CD14-positive monocyte (primary cell): ENCODE measurements at places on chromosomes 4 and X.

GRCh38 chr4:146346276-146346675, 131.9 kb downstream of the REELD1 start:
- no peak for DNase-seq

DNA sequence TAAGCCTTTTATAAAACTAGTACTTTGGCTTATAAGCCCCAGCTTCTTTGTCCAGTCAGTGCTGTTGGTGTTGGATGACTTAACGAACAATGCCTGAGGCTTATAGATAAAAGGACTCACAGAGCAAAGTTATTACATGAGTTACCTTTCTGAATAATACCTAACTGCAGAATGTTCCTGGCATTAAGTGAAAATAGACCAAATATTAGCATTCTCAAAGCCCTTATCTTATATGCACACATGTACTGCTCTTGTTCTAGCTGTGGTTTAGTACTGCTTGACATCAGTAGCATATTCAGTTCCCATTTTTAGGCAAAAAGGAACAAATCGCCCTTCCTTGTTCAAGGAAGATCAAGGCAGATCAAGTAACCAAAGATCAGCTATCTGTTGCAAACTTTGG, 131.6 kb downstream of the ZNF330 start:
- DNase-seq, result no peak

DNA sequence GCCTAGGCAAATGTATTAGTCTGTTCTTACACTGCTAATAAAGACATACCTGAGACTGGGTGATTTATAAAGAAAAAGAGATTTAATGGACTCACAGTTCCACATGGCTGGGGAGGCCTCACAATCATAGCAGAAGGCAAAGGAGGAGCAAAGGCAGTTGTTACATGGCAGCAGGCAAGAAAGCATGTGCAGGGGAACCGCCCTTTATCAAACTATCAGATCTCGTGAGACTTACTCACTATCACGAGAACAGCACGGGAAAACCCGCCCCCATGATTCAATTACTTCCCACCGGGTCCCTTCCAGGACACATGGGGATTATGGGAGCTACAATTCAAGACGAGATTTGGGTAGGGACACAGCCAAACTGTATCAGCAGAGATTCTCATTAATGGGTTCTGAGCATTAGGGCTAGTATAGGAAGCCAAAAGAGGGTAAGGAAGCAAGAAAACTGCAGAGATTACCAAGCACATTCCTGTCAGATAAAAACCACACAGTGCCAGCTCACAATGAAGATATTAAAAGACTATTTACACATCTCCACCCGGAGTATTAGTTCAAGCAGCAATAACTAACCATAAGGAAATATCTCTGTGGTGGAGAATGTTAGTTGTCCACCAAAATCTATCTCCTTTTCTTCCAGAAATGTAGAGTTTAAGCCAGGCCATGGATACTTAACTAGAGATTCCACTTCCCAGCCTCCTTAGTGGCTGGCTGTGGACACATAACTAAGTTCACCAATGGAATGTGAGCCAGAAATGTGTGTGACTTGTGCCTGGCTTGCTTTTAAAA, 61.2 kb upstream of the HOPX start:
- DNase-seq, result no peak

- DNase-seq, result no peak
These were observed 49.0 kb upstream of the ZNF157 start for GRCh38 chrX:47321386-47321785.

DNA sequence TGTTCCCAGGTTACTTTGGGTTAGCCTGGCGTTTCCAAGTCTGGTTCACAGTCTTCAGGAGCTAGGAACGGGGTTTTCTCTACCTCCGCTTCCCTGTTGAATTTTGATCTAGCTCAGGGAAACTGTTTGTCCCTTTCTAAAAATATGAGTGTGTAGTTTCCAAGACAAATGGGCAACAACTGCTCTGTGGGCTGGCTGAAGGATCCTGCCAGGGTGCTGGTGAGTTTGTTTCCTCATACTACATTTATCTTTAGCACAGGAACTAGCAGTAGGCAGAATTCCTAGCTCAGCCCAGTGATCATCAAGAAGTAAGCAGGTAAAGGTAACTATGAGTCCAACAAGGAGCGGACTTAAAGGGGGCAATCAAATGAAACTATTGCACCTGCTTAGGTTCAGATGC, 13.3 kb upstream of the FAM47E start:
- DNase-seq, result no peak

- DNase-seq, result no peak
These were observed 11.7 kb downstream of the TRMT2B start for GRCh38 chrX:101040197-101040596.
